Pons (tissue), 1 donor: ENCODE measurements at places on chromosomes 5 and 9.

DNA sequence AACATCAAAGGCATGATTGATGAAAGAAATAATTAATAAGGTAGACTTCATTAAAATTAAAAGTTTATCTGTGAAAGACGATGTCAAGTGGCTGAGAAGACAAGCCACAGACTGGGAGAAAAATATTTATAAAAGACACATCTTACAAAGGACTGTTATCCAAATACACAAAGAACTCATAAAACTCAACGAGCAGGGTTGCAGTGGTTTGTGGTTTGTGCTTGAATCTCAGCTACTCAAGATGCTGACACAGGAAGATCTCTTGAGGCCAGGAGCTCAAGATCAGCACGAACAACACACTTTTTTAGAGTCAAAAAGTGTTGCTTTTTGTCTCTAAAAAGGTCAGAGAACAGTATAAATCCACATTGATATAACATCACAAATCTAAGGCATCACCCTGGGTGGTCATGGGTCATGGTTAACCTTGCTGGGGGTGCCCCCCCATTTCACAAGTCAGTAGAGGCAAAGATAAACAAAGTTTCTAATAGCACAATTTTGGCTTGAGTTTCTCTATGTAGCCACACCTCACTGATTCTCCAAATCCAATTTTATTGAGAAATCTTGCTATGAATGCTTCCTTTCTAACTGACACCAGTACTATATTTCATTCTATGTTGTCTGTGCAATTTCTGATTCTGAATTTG, 342.9 kb upstream of the RPS23 start:
- no peak for DNase-seq

DNA sequence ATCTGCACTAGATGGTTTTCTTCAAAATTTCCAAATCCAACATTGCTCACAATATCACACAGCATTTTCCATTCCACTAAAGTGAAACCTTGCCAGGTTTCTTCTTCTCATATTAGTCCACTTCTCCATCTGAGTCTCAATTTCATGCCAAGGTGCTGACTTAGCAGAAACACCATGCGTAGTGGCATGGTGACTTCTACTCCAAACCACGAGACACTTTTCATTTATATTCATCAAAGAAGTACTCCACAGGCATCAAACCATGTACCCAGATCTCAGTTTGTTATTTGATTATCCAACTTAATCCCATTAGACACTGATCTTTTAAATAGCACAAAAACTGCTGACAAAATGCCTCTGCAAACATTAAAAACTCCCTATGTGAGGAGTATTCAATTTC, 233.4 kb upstream of the ITGA1 start:
- DNase-seq = no peak

GRCh38 chr9:86064220-86064619, 35.1 kb downstream of the GOLM1 start:
- DNase-seq = no peak

- DNase-seq = no peak
Observed at GRCh38 chr5:133347039-133347438, 265.3 kb downstream of the FSTL4 start.

DNA sequence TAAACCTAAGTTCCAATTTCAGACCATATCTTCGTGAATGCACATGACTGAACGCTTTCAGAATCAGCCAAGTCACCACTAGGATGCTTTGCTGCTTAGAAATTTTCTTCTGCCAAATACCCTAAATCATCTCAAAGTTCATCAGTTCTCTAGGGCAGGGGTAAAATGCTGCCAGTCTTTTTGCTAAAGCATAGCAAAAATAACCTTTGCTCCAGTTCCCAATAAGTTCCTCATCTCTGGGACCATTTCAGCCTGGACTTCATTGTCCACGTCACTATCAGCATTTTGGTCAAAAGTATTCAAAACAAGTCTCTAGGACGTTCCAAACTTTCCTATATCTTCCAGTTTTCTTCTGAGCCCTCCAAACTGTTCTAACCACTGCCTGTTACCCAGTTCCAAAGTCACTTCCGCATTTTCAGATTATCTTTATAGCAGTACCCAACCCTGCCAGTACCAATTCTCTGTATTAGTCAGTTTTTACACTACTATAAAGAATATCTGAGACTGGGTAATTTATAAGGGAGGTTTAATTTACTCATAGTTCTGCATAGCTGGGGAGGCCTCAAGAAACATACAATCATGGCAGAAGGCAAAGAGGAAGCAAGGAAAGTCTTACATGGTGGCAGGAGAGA, 74.8 kb downstream of the NR3C1 start:
- DNase-seq = no peak
